ENCODE measurements at places on chromosomes 1 and 21.

GRCh38 chr1:153638261-153638660 lies 4.4 kb downstream of the CHTOP start:
- no peak for DNase-seq

GRCh38 chr1:25245809-25246599 lies 1.2 kb downstream of the RSRP1 start:
- no peak for DNase-seq

DNA sequence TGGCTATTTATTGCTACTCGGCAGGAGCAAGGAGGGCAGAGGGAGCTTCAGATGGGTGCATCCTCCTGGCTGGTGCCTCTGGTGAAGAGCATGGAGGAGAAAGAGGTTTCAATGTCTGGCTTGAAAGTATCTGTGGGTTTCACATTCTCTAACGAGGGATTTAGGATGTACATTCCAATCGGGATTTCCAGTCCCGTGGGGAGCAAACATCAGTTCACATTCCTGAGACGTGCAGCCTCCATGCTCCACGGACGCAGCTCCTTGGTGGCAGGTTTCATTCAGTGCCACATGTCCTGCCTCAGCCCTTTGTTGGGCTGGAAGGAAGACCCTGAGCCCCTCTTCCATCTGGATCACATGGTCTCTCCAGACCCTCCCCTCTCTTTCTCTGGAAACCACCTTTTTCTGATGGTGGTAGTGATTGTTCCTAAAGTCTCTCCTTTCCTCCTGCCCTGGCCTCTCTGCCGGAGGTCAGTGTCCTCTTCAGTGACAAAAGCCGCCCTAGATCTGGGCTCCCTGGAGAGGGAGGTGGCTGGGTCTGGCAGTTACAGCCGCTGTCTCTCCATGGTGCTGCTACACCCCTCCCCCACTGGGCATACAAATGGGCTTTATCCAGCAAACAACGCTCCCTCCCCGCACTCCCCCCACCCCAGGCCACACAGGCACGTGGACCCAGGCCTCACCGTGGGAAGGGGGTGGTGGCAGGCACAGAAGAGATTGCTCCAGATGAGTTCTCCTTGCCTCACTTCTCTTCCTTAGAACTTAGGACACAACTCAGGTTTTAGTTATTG lies 826 bp upstream of the CA14 start:
- DNase-seq: no peak

GRCh38 chr1:225578251-225578977 lies 74.5 kb downstream of the ENAH start:
- no peak for DNase-seq

DNA sequence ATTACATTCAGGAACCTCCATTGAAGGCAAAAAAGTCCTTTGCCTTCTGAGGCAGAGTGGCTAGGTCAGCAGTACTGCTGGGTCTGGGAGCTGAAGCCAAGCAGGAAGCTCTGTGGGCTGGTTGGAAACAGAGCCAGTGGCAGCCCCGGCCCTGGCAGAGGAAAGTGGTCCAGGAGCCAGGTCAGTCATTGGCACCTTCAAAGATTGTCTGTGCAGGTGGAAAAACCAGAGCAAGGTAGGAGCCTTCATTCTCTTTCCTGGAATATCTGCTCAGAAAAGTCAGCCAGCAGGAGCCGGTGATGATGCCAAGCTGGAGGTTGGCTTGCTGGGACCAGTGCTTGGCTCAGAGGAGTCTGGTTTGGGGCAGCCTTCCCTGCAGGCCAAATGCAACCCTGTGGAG lies 12.5 kb upstream of the DISP3 start:
- no peak for DNase-seq

- no peak for DNase-seq
These were observed 30.2 kb downstream of the NUCKS1 start for GRCh38 chr1:205719762-205720161.

DNA sequence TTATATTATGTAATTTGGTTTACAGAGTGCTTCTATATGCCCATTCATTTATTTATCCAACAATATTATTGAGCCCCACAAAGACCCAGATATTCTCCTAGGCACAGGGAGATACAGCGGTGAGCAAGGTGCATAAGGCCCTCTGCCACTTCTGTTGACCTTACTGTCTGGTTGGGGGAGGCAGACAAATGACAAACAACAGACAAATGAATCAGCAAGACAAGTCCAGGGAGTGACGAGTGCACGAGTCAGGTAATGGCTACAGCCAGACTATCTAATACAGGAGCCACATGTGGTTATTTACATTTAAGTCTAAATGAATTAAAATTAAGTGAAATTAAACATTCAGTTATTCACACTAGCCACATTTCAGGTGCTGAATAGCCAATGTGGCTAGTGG lies 22.0 kb upstream of the BCAR3 start:
- no peak for DNase-seq

DNA sequence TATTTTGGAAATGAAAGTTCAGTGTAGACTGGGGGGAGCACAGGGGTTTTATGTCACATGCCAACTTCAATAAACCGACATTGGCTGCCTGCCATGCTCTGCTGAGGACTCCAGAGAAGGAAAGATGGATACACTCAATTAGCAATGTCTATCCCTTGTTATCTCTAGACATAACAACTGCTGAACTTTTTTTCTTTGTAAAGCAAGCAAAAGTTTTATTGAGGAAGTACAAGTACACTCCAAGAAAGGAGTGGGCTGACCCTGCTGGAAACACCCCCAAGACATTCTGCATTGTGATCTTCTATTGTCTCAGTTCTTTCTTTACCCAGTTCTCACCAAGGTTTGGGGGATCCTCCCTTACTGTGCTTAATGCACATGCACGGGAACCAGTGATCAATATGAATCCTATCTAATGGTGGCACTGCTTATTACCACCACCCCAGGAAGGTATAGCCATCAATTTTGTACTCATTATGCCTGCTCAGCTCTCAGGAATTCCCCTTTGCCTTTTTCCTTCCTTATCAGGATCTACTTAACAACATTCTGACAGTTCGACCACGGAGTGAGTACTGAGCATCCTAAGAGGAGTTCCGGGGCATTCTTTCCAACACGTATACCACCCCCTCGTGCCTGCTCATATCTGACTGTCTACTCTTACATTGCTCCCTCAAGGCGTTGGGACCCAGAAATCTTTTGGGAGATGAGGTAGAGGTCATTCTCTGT lies 28.7 kb downstream of the SYNJ1 start:
- DNase-seq: no peak

DNA sequence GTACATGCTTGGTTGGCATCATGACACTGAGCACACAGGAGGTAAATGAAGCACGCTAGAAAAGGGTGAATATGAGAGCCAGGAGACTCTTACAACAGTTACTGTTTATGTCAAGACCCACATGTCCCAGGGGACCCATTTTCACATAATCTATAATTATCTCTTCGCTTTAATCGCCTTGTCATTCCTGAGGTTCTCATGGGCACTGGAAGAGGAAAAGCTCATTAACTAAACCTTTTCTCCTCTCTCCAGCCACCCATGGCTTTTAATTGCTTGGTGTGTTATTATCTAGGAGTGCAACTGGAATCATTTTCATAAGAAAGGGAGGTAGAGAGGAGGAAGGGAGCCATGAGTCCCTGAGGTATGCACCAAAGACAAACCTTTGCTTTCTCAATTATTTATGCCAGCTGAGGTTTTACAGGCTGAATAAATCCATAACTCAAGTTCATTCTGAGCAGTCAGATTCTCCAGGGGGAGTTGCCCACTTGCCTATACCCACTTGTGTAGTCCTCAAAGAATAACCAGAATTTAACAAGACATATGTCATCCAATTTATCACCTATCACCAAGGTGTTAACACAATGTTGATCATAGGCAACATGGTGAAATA lies 77.4 kb downstream of the ACBD6 start:
- no peak for DNase-seq

GRCh38 chr1:167301355-167301754 lies 80.7 kb downstream of the POU2F1 start:
- DNase-seq: no peak

DNA sequence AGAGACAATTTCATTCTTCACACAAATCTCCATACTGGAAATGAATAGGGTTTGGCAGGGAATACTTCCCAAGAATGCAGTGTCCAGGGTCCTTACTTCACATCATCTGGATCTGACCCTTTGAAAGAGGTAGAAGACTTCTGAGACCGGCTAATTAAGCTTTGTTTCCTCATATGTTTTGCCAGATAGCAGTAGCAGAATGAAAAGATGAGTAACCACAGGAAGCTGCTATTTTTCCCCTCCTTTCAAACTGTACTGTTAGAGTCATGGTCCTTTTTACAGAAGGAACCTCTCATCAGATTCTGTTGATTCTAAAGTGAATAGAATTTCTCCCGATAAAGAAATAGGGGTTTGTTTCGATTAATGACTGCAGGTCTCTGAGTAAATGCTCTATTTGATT lies 1.4 kb upstream of the OLFML3 start:
- no peak for DNase-seq

DNA sequence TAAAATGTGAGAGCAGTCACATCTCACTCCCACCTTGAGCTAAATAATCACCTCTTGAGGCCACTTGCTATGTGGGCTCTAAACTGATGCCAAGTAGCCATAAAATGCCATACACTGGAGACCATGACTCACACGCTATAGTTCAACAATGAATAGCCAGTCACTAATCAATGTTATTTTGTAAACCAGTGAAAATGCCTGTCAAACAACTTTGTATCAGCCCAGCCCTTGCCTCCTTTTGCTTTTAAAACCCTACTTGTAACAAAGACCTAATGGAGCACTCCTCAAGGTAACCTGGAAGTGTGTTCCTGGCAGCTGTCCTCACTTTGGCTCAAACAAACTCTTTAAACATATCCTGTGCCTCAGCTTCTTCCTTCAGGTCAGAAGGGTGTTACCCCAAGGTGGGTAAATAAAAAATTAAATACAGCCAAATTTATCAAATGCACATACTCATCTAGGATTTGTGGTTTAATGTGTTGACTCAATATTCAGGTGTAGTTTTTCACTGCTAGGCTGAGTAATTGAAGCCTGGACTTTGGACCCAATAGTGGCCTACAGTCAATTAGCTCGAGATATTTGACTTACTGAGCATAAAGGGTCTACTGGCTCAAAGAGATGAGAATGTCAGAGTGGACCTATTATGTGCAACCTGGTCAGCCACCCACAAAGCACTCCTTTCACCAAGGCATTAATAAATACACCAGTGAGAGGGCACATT lies 154.3 kb downstream of the COQ8A start:
- no peak for DNase-seq

DNA sequence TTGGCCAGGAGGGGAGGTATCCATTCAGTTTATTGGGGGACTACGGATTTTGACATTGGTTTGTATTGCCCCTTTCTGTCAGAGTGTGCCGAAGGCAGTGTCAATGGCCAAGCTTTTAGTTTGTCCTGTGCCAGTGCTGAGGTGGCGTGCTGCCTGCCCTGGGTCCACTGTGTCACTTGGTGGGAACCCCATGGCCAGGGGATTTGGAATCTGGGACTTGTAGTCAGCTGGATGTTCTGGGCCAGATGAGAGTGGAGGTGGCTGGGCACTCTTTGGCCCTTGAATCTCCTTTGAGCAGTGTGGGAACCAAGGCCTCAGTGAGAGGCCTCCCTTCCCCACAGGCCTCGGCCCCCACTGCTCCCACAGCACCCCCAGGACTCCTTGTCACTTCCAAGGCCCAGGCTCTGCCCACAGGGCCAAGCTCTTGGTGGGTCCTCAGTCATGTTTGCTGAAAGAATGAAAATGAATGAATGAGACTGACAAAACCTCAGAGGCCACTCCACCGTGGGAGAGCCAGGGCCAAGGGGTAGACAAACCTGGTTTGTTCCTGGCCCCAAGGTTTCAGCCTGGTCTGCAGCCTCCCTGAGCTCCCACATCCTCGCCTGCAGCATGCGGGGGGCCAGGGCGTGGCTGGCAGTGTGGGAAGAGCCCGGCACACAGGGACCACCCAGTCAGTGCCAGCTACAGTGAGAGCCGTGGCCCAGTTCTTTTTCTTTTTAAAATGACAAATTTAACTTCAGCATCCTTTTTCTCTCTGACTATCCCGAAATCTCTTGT lies 412.2 kb downstream of the MATN1 start:
- no peak for DNase-seq

DNA sequence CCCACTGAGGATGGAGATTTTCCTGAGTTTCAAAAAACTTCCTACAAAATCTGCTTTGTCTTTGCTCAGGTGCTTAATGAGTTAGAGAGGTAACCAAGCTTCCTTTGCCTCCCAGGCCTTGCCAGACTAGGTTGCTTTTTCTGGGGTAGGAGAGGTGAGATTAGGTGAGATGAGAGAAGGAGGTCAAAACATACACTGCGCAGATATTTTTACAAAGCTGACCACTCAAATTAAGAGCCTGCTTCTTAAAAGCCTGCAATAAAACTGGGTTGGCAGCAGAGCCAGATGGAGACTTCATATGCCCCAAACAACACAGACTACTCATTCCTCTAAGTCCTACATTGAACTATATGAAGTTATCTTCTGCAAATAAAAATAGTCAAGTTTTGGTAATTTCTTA lies 352.5 kb downstream of the NUF2 start:
- no peak for DNase-seq

DNA sequence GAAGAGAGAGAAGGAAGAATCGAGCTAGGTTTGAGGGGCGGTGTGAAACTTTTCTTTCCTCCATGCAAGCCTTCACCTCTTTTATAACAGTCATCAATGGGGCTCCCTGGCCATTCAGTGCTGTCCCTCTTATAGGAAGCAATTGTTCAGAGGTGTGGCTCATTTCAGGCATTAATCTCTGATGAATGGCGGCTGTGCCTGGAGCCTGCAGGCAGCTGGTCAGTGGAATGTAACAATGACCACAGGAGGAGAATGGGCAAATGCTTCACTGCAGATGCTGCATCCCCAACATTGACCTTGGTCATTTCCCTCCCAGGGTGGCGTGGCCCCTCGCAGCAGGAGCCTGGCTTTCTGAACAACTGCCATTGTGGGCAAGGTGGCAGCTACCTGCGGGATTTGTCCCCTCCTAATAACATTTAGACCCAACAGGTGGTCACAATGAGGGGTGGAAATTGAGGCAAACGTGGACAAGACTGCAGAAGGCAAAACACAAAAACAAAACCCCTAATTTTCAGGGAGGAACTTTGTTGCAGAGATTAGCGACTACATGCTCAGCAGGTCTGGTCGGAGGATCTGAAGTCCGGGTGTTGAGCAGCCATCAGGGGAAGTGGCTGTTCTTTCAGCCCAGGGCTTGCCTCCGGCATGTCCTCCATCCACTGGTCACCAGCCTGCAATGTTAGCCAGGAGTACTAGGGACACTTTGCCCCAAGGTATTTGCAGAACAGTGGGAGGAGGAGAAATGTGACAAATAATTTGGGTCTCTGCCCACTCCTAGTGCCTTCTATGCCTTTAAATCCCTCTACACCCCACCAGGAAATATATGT lies 97.3 kb upstream of the PAXBP1 start:
- DNase-seq: no peak

Measured in stimulated activated naive CD4-positive, alpha-beta T cell treated with Interleukin-2 at 50 U/mL for 16 hours (primary cell).